ENCODE measurements at places on chromosomes 7 and 10.

- DNase-seq = no peak
These were observed 28.5 kb upstream of the CROT start for GRCh38 chr7:87316846-87317552.

GRCh38 chr7:85125651-85126131 lies 61.2 kb downstream of the SEMA3D start:
- no peak for DNase-seq

DNA sequence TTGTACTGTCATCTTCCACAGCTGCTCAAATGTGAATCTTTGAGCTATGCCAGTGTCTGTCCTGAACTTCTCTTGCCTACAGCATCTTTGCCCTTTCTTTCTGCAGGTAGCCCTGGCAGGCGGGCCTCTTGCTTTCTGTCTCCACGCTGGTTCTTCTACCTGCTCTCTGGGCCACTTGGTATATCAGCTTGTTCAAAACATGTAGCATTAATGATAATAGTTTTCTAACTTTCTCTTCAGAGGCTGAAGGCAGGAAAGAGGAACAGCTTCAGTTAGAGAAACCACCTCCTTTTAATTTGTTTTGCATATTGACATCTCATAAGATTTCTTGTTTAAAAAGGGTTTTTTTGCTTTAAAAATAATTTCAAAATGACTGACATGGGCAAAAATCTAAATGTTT lies 923 bp upstream of the FGL2 start:
- no peak for DNase-seq

GRCh38 chr7:81180573-81180972 lies 261.7 kb upstream of the SEMA3C start:
- no peak for DNase-seq

Data from stimulated activated CD8-positive, alpha-beta memory T cell treated with anti-CD3 and anti-CD28 coated beads, Interleukin-2, amount 100 ng/mL, for 1 hour (primary cell).